IMR-90 (cell line): ENCODE measurements at places on chromosomes 2 and 18. TPM values are rescaled to one million over a fixed set of nuclear protein-coding genes. Genes with fewer than 3 reads are reported as not detected.

The KLHL14 gene
- not detected in 2 replicates for total RNA-seq

The FOXD4L1 gene
- total RNA-seq: not detected in 2 replicates

The TBR1 gene
- total RNA-seq: not detected in 2 replicates

GRCh38 chr2:153386481-153386897 lies 92.1 kb downstream of the RPRM start:
- no peak for DNase-seq

DNA sequence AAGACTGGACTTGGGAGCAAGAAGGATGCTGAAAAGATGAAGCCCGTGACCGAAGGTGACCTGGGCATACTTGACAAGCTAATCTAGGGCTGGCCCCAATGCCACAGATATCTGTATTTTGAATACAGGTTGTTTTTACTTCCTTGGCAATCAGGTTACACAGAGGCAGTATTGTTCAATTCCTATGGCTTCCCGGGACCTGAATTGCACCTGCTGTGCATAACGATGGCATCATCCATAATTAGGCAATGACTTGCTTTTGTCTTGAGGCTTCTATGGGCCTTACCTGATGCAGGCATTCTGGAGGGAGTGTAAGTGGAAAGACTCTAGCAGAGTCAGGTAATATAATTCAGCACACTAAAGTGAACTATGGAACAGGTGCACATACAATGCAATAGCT lies 60.6 kb upstream of the CUL3 start:
- DNase-seq: no peak

DNA sequence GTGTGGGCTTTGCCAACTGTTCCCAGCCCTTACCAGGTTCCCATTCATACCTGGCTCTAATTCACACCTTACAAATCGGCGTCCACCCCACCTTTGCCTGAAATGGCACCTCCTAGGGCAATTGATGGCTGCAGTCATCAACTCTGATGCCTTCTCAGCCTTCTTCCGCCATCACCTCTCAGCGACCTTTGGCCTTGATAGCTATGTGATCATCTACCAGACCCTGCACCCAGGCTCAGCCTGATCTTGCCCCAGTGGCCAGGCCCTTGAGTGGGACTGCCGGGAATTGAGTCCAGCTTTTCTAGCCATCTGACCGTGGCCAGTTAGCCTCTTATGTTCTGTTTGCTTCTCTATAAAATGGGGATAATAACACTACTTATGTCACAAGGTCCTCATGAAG lies 32.5 kb downstream of the PSD4 start:
- DNase-seq: no peak

DNA sequence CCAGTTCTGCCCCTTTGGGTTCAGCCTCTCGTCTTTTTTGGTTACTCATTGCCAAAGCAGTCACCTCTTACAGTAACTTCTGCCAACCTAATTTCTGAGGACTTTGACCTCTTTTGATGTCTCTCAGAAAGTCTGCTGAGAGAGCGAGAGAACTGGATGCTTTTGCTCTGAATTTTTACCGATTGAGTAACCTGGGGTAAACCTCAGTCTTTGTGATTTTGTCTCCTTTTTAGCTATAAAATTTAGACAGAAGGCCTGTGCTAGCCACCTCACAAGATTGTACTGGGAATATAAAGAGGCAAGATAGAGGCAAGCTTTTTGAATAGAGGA lies 34.8 kb upstream of the IL1R1 start:
- peak; percentile 57 for DNase-seq

GRCh38 chr2:95030496-95030895 lies 5.0 kb downstream of the MAL start:
- DNase-seq: no peak

- DNase-seq: no peak
Measured at GRCh38 chr2:168585700-168586099, 129.6 kb downstream of the CERS6 start.

- DNase-seq: peak; percentile 61
Measured at GRCh38 chr2:102313950-102314349, 2.6 kb downstream of the IL1RL1 start.

The HRH4 gene
- total RNA-seq: not detected in 2 replicates

The NBEAL1 gene
- total RNA-seq: 38.0 and 52.2 TPM in 2 replicates

The KIAA1328 gene
- 7.0 and 7.2 TPM in 2 replicates for total RNA-seq

DNA sequence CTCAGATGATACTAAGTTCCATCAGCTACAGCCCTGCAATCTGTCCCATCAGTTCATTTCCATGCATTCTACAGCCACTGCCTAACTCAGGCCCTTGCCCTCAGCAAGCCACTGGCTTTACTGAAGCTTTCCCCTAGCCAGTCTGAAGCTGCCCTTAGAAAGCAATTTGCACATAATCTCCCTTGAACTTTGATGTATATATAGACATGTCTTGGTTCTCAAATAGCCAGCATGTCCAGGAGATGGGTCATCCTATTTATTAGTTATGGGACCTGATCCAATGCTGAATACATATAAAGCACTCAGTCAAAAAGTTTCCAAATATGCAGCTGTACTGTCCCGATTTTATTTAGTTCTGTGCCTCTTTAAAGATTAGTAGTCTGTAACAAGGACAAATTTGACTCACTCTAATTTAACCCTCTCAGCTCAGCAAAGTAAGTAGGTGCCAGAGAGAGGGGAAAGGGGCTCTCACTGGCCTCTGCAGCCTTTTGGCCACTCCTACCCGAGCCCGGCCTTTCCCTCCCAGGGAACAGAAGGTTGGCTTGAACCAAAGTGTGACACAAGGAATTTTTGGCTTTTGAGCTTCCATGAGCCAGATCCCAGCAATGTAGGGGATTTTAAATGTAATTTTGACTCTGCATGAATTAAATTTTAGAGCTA lies 70.7 kb downstream of the CCDC93 start:
- DNase-seq: peak; percentile 79

GRCh38 chr2:70789304-70790135 lies 923 bp downstream of the FIGLA start:
- peak; percentile 25 for DNase-seq

DNA sequence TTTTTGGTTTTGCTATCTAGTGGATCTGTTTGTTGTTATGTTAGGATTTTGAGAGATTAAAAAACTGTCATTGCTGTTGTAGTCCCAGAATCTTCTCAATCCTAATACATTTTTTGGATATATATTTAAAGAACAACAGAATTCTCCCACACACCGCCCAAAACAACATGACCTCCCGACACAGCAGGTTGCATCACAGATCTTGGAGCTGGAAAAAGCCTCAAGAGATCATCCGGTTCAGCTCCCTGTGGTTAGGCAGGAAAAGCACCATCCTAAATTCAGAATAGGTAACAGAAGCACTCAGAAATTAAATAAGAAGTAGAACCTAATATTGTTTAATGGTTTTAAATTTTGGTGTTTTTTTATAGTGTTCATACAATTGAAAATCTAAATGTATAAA lies 251.4 kb upstream of the STON1 start:
- DNase-seq: no peak

The SMAD4 gene
- total RNA-seq: 145 and 194 TPM in 2 replicates

The KHK gene
- total RNA-seq: 0.56 and 0.72 TPM in 2 replicates

- no peak for DNase-seq
Measured at GRCh38 chr2:224379986-224380385, 21.9 kb downstream of the FAM124B start.

The C1GALT1C1L gene
- total RNA-seq: 0.28 and 0.36 TPM in 2 replicates

- DNase-seq: peak; percentile 79
Measured at GRCh38 chr2:171522052-171522787, at the start of gene CYBRD1. CYBRD1 (plus strand) TSS chr2:171522474; CDS start chr2:171522546, 72 bp downstream.

The RELCH gene
- 45.5 and 52.5 TPM in 2 replicates for total RNA-seq
